ENCODE measurements at places on chromosomes 1 and 21.

DNA sequence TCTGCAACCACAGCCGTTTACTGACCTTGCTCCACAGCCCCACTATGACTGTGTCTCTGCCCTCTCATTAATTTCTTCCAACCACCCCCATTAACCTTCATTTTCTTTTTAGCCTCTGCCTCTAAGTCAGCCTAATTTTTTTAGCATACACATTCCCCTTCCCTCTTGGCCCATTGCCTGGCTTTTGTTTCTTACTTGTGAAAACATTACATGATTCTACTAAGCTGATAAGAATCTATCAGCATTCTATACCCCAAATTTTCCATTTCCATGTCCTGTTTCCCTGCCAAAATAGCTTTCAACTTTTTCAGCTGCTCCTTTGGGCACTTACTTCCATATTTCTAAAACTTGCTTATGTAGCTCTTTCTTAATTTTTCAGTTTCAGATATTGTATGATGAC, 79.8 kb downstream of the PCP4 start:
- DNase-seq, result no peak

- DNase-seq, result peak; percentile 55
Observed at GRCh38 chr1:160951443-160952128, 3.0 kb downstream of the ITLN2 start.

GRCh38 chr1:167057241-167057688, 32.9 kb downstream of the GPA33 start:
- no peak for DNase-seq

GRCh38 chr1:185837711-185838110, 103.5 kb downstream of the HMCN1 start:
- no peak for DNase-seq

DNA sequence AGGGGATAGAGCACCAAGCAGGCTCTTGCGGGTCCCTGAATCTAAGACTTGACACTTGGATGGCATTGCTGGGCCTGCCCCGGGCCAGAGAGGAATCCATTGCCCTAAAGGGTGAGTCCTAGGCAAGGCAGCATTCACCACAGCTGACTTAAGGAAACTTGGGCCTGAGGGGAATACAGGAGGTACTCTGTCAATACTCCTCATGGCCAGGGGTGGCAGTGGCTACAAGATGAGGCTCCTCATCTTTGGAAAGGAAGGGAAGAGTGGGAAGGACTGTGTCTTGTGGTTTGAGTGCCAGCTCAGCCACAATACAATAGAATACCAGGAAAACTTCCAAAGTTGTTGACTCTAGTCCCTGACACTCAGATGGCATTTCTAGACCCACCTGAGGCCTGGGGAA, 5.1 kb downstream of the KRTAP22-1 start:
- no peak for DNase-seq

- no peak for DNase-seq
Observed at GRCh38 chr1:17199267-17200044, 5.5 kb upstream of the PADI1 start.

GRCh38 chr1:215407575-215407974, 159.5 kb upstream of the KCTD3 start:
- DNase-seq, result no peak

All from T-helper 9 cell (primary cell).